Activated T-cell treated with anti-CD3 and anti-CD28 coated beads, Interleukin-2, amount 50 U/mL, for 1 hour (primary cell): ENCODE measurements at places on chromosomes 16 and 17.
A peak's percentile ranks its signal among the peaks of the same experiment; 100 is the strongest.

- DNase-seq = no peak
Observed at GRCh38 chr17:63598281-63598680, 2.4 kb upstream of the TACO1 start.

- DNase-seq = no peak
Observed at GRCh38 chr17:45312477-45313420, 4.1 kb downstream of the MAP3K14 start.

DNA sequence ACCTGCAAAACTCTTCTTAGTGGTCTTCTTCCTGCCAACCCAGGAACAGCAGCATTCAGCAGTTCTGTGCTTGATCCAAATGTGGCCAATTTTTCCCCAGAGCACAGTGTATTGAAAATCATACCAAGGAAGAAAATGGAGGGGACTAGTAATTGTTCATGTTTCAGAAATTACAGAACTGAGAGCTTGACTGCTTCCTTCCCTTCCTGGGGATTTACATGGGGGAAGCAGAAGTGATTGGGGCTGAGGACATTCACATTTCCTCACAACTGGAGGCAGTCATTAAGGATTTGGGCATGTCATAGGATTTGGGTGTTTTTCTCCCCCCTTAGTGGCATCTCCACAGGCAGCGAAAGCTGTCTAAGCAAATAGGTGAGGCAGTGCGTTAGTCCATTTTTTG lies 19.7 kb downstream of the CIITA start:
- DNase-seq = no peak

DNA sequence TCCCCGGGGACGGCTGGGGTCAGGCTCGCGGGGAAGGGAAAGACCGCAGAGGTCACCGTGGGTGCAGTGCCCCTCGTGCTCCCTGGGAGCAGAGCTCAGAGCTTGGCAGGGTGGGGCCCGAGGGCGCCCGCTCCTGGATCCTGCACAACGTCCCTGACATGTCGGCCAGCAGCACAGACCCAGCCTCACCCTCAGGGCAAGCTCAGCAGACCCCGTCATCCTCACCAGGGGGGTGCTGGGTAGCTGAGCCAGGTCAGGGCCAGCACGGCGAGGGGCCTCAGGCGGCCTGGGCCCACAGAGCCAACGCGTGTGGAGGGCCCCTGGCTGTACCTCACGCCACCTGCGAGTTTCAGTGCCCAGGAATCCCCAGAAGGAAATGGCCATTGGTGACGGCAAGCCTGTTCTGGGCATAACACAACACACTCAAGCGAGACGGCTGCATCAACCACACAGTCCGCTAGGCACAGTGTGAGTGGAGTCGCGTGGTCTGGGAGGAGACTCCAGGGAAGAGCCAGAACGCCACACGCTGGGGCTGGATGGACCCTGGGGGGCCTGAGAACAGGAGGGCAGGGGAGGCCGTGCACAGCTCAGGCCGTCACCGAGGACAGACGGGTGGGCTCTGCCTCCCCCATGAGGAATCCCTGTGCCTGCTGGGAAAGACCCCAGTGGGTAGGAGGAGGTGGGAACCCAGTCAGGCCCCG lies 60.3 kb downstream of the ZNF778 start:
- no peak for DNase-seq

DNA sequence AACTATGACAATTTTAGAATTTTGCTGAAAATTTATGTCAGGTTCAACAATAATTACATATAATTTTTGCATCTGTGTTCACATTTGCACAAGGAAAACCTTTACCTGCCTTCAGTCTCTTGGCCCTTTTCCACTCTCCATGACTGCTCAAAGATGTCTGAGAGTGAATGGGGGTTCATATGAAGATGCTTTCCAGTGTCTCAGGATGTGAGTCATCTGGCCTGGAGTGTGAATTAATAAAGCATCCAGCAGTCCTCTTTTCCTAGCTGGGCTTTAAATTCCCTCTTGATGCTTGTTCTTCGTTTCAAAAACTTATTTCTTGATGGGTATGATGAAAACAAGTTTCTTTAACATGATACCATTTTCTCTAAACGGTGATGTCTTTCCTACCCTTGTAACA lies 99.9 kb downstream of the CDK5R1 start:
- DNase-seq = no peak

DNA sequence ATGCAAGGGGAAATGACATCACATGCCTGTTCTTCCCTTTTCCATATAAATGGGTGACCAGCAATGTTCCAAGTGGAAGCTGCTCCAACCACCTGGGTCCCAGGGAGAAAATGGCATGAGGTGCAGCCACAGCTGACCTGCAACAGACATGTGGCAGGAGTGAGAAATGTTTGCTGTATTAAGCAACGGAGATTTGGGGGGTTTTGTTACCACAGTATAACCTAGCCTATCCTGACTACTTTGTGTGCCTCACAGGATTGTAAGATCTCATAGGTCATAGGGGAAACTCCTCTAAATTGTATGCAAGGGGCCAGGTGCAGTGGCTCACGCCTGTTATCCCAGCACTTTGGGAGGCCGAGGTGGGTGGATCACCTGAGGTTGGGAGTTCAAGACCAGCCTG lies 12.0 kb downstream of the CDIPT start:
- DNase-seq = no peak

- DNase-seq = no peak
Observed at GRCh38 chr16:86258713-86259112, 251.6 kb upstream of the FOXF1 start.

DNA sequence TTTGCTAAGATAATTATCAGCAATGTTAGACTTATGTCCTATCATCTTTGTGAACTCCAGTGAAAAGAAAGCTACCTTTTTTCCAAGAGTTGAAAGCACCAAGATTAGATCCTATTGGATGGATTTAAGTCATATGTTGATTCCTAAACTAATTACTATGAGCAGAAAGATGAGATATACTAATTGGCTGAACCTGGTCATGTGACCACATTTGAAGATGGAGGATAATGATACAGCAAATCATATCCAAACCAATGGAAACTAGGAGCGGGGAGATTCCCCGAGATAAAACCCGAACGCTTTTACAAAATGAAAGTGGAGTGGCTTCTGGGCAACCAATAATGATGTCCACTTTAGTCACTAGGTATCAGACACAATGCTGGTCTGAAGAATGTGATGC lies 1060.2 kb upstream of the EEF2KMT start:
- DNase-seq = no peak

DNA sequence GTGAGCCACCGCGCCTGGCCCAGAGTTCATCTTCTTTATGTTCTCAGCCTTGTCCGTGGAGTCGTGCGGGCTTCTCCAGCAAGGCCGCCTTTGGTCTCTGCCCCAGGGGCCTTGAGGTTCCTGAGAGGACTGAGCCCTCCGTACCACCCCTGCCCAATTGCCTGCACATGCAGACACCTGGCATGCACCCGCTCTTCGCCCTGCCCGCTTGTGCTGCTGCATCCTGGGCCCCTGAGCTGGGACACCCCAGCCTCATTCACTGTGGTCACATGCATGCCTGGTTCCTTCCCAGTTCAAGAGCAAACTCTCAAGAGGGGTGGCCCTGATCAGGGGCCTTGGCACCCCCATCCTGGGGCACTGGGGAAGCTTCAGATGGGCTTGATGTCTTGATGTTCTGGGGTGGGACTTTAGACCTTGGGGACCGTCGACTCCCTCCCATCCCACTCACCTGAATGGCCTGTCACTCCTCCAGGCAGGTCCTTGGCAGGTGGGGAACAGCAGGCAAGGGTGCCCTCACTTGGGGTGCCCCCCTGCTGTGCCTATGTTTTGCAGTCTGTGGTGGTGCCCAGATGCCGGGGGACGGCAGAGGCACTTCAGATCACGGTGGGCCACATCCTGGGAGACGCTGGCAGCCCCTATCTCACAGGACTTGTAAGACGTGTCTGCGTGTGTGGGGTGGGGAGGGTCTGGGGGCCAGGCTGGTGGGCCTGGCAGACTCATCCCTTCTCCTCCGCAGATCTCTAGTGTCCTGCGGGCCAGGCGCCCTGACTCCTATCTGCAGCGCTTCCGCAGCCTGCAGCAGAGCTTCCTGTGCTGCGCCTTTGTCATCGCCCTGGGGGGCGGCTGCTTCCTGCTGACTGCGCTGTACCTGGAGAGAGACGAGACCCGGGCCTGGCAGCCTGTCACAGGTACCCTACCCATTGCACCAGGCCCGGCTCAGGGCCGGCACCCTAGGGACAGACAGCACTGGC lies 12.7 kb upstream of the SPNS2 start:
- peak; percentile 65 for DNase-seq

DNA sequence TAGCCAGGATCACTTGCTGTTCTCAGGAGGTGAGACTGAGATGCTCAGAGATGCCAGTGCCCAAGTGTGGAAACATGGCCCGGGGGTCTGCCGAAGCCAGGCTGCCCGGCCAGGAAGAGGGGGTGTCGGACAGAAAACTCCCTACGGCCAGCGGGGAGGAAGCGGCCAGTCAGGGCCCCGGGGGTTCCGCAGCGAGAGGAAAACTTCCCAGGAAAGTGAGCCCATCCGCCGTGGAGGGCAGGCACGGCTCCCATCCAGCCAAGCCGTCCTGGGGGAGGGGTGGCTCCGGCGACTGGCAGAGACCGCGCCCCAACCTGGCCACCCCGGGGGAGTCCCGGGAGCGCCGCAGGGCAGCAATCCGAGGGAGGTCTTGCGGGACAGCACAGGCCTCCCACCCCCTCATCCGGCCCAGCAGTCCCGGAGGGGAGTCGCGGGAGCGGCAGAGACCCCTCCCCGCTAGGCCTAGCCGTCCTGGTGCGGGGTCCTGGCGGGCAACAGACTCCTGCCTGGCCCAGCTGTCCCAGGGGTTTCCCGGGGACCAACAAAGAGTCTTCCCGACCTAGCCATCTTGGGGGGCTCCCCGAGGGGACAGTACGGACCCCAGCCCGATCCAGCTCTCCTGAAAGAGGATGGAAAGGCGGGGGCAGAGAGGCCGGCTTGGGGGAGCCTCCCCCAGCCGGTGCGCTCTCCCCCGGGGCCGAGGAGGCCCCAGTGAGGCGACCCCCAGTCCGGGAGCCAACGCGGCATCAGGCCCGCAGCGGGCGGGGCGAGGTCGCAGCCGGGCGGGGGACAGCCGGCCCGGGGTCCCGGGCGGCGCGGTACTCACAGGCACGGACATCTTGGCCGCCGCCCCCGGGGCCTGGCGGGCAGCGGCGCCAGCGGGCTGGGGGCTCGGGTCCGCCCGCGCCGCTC lies 13.8 kb upstream of the BCAR1 start:
- no peak for DNase-seq

DNA sequence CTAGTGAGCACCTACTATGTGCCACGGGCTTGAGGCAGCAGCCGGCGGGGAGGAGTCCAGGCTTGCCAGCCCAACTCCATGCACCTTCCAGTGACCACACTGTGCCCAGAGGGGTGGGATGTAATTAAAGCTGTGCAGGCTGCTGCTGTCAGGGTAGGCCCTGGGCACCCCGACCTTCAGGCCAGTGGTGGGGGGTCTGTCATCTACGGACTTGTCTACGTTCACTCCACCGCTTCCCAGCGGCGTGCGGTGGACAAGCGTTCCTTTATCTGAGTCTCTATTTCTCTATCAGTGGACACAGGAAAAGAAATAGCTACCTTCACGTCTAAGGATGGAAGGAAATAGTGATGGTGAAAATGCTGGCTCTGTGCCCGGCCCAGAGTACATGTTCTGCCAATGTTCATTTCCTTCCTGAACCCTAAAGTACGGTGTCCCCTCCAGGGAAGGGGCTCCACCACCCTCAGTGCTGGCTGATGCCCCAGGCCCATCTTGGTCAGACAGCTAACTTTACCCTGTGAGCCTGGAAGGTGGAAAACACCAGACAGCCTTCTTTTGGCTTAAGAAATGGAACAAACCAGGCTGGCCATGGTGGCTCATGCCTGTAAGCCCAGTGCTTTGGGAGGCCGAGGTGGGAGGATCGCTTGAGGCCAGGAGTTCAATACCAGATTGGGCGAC lies 135.2 kb downstream of the SDK2 start:
- DNase-seq = no peak

GRCh38 chr17:58870747-58871146 lies 115.1 kb downstream of the PPM1E start:
- no peak for DNase-seq

- no peak for DNase-seq
Observed at GRCh38 chr17:21027031-21027430, 15.8 kb downstream of the USP22 start.

DNA sequence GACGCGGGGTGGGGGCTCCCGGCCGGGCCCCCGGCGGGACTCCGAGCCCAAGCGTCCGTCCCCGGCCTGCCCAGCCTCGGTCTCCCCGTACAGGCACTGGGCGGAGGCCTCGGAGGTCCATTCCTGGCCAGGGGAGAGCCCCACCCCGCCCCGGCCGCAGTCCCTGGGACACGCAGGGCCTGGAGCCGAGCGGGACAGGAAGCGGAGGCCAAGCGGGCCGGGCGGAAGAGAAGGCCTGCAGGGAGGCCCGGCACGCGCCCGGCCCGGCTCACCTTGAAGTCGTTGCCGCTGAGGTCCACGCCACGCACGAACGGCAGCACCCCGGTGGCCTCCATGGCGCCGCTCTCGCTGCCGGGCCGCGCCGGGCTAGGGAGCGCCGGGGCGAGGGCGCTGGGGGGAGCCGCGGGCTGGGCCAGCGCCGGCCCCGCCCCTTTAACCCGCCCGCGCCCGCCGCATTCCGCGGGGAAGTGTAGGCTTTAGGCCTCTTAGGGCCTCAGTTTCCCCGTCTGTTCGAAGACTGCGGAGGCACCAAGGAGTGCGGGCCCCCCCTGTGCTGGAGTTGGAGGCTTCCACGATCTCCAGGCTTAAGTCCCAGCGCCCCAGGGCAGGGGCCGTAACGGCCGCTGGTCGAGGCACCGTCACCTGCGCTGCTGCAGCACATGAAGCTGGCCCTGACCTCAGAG lies at the start of gene FLII:
Gene FLII, minus strand, starts transcription at position 383 of the 683 bp plus-strand sequence. Its CDS starts 48 bp downstream, at position 335.
- peak; percentile 71 for DNase-seq

DNA sequence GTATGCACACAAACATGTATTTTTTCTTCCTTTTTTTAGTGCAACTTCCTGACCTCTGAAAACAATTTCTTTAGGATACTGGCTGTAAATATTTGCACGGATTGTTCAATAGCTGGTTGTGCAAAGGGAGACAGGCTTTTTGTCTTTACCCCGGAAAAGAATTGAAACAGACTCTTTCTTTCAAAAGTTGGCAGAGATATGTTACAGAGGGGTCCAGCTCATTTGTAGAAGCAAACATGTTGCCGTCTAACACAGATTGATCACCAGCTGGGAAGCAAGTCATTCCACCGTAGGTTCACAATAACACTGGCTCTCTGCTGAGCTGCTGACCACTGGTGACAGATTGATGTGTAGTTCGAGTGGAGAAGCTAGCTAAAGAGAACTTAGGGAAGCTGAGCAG lies 130.9 kb downstream of the STX8 start:
- no peak for DNase-seq

GRCh38 chr17:76510831-76511244 lies 9.6 kb upstream of the RHBDF2 start:
- no peak for DNase-seq

DNA sequence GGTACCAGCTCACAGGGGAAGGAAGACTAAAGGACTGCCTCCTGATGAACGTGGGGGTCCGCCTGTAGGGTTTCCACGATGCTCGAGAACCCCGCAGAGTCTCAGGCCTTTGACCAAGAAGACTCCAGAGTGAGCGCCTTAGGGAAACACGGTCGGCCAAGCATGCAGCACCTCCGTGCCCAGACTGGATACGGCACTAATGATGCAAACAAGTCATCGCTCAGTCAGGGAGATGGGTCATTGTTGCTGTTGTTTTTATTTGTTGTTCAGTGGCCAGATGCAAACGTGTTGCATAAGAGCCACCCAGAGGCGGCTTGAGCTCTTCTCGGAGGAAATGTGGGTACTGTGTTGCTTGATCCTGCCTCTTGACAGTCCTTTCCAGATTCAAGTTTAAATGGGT lies 19.3 kb upstream of the RBFOX3 start:
- no peak for DNase-seq
